Pancreas (tissue), 10 donors: ENCODE measurements at places on chromosomes 3 and 15. TPM values are rescaled to one million over a fixed set of nuclear protein-coding genes. Genes with fewer than 3 reads are reported as not detected.

DNA sequence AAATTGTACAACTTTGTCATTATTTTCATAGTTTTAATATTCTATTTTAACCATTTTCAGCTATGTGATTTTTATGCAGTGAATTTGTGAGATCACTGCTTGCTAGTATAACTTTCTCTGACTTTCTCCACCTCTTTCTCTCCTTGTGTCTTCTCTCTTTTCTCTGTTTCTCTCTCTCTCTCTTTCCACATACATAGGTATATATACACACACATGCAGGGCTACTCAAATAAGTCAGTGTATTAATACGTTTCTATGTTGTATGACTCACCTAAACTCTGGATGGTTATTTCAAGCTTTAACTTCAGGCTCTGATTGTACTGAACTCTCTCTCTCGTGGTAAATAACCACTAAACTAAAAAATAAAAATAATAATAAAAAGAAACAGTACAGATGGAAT is 1389.3 kb upstream of the ALCAM start:
- DNase-seq, result no peak

DNA sequence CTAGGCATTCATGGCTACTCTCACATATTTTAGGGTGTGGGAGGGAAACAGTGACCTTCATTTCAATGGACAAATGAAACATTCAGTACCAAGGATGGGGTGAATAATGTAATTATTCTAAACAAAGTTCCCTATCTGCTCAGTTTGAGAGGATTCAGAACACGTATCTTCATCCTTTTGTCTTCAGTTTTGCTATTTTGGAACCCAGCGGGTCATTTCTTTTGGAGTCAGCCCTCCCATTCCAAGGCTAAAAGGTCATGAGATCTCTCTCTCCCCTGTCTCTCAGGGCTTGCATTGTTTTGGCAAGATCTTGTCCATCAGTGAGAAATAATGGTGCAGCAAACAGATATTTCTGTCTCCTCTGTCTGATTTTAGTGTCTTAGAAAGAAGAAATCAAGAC is 16.3 kb upstream of the GATM start:
- DNase-seq, result no peak

DNA sequence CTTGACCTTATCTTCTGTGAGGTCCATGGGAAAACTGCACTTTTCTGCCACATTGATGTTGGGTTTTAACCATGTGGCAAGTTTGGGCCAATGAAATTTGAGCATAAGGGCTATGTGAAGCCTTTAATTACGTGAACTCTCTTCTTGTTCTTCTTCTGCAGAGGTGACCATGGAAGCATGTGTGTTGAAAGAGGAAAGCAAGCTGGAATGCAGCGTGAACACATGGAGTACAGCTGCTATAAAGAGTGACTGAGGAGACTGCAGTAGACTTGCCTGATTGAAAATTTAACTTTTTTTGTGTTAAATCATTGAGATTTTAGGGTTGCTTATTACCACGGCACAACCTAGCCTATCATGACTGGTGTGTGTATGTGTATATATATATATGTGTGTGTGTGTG is 347.3 kb downstream of the ZIC1 start:
- DNase-seq, result no peak

- DNase-seq, result no peak
Observed at GRCh38 chr15:96838081-96838480, 507.6 kb downstream of the NR2F2 start.

GRCh38 chr3:152376351-152377183 is 107.8 kb downstream of the MBNL1 start:
- DNase-seq, result no peak

GRCh38 chr3:155664925-155665695 is 79.8 kb downstream of the PLCH1 start:
- no peak for DNase-seq

DNA sequence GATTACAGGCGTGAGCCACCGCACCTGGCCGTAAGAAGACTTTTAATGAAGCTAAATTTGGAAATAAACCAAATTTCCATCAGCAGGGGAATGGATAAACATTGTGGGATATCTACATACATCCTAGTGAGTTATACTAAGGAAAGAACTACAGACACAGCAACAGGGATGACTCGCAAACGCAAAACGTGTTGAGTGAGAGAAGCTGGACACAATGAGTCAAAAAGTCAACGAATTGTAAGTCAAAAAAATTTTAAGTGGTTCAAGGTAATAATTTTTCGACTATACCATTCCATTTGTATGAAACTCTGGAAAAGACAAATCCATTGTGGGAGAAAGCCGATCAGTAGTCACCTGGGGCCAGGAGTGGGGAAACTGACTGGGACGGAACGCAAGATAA is 19.9 kb downstream of the PLA2G4F start:
- no peak for DNase-seq

GRCh38 chr3:32940726-32941125 is 10.7 kb upstream of the CCR4 start:
- DNase-seq, result no peak

DNA sequence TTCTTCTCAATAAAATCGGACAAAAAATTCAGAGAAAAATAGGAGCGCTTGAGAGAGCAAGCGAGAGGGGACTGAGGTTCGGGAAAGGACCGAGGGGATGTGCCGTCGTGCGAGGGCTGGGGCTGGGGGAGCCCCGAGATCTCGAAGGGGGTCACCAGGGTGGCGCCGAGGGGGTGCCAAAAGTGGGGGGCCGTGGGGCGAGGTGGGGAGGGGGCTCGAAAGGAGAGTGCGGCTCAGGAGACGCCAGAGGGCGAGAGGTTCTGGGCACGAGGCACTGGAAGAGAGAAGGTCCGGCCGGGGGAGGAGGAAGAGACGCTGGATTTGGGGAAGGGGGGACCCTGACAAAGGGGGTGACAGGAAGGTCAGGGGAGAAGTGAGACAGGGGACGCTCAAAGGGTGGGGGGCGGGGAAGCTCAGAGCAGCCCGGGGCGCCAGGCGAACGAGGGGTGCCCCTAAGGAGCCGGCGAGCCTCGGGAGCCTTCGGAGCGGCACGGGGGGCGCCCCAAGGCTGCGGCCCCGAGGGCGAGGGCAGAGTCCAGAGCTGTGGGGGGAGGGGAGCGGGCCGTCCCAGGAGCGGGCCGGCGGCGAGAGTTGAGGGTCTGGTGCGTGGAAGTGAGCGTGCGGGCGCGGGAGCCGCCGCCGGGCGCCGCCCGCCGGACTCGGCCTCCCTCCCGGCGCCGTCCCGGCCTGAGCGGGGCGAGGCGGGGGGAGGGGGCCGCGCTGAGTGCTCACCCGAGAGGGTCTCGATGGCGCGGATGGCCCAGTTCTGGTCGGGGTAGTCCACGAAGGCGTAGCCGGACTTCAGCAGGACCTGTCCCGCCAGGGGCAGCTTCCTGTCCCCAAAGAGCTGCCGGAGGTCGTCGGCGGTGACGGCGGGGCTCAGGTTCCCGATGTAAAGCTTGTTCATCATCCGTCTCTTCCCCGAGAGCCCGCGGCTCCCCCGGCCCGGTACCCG is 514 bp downstream of the IGF2BP2 start:
- DNase-seq, result peak; percentile 11

GRCh38 chr3:112486811-112487505 is 12.3 kb downstream of the BTLA start:
- DNase-seq, result no peak

GRCh38 chr15:67025719-67026609 is 39.4 kb upstream of the SMAD3 start:
- DNase-seq, result no peak

DNA sequence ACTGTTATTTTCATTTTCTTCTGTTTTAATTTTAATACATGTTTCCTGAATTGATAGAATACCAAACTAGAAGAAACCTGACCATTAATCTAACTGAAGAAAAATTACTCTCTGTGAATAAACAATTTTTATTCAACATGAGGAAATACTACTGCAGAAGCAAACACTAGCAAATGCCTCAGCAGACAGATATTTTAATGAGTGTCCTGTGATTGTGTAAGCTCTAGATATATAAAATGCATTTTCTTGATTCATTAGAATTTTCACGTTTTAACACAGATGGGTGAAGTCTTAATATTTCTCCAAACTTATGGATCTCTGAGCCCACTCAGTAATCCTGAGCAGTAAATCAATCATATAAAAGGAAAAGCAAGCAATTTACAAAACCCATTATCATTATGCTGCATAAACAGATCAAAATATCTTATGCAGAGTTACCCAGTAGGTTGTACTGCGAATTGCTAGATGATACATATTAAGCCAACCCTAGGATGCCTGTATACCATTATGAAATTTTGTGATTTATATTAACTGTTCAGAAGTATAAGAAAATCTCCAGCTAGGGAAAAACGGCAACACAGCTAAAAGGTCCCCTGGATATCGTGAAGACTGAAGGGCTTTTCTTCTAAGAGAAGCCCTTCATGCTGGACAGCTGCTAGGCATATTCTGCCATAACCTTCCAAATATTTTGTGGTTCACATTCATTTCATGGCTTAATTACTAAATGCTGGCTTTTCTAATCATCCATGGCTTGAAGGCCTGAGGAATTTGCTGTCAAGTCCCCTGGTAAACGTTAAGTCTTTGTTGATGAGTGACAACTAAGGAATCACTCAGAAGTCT is 157.7 kb upstream of the TGFBR2 start:
- DNase-seq, result no peak

DNA sequence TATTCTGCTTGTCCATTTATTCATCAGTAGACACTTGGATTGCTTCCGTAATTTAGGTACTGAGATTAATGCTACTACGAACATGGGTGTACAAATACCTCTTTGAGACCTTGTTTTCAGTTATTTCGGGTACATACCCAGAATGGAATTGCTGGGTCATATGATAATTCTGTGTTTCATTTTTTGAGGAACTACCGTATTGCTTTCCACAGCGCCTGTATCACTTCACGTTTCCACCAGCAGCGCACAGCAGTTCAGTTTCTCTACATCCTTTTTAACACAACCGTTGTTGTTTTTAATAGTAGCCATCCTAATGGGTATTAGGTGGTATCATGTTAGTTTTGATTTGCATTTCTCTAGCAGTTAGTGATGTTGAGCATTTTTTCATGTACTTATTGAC is 9.5 kb downstream of the PAK2 start:
- no peak for DNase-seq

GRCh38 chr15:34682674-34683073 is 72.1 kb downstream of the GJD2 start:
- DNase-seq, result no peak

GRCh38 chr3:120850381-120851295 is 57.4 kb upstream of the STXBP5L start:
- no peak for DNase-seq

- no peak for DNase-seq
Observed at GRCh38 chr3:44992555-44993470, 16.8 kb downstream of the EXOSC7 start.

DNA sequence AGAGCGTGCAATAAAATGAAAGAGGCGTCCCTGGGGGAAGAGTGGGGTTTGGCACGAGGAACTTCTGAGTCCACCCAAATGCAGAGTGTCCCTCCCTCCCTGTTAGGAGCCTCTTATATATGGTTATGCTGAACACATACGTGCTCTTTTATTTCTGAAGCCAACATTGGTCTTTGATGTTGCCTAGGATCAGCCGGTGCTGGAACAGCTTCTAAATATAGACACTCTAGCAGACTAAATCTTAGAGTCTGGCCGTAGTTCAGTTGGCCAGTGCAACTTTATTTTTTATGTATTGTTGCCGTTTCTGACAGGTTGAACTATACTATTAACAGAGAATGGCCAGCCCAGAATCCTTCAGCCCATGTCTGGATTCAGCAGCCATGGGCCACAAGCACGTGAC is 128.7 kb downstream of the GHSR start:
- no peak for DNase-seq

DNA sequence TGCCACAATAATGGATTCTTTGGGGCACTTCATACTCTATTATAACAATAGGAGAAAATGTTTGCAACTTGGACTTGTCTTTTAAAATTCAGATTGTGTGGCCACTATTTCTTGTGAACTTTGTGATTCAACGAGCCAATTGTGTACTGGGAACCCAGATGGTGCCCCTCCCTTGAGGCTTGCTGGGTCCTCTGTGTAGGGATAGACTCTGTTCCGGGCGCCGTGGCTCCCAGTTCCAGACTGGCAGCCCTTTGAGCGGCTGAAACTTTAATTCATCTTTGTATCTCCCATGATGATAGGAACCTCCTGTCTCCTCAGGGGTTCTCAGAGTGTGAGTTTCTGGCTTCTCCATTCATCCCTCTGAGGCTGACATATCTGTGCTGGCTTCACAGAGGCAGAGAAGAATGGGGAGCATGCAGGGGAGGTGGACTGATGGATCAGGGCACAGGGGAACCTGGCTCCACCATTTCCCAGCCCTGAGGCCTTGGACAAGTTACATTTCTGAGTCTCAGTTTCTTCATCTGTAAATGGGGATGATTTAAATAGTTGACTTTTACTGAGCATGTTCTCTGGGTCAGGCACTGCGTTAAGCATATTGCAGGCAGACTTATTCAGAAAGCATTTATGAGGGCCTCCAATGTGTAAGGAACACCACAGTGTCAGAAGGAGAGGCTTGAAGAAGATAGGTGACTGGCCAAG is 15.2 kb upstream of the ANKDD1A start:
- no peak for DNase-seq

DNA sequence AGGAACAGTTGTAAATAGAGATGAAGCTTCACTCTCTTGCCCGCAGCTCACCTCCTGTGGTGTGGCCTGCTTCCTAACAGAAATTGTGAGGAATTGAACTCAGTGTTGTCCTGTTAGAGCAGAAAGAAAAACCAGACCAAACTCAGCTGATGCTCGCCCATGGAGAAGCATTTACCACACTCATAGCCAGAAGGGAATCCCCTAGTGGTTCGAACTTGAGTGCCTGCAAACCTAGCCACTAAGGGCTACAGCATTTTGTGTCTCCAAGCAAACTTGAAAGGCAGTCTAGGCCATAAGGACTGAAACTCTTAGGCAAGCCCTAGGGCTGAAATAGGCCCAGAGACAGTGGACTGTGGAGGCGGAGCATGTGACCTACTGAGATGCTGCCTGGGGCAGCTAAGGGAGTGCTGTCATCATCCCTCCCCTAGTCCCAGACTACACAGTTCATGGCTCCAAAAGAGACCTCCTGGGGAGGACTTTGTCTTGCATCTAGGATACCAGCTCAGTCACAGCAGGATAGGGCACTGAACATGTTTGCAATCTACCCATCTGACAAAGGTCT is 44.5 kb upstream of the MCTP2 start:
- no peak for DNase-seq

- no peak for DNase-seq
Observed at GRCh38 chr3:101567528-101568317, 6.1 kb downstream of the TRMT10C start.

DNA sequence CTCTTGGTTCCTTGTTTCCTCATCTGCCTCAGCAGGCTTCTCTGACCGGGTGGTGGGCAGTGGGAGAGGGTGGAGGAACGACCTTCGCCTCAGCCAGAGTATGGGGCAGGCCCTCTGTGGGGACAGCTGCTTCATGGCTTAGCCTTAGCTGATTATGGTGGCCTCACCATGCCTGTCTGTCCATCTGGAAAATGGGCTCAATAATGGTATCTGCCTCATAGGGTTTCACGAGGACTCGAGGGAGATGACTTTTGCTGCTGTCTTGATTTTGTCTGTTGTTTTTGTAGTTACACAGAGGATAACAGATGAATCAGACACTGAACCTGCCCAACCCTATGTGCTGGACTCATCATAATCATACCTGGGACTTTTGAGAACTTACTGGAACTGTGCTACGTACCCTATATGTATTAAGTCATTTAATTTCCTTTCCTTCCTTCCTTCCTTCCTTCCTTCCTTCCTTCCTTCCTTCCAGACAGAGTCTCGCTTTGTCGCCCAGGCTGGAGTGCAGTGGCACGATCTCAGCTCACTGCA is 46.5 kb downstream of the CDC25A start:
- no peak for DNase-seq

Gene ATP13A3
- total RNA-seq, result 27.1 TPM

Gene SEMA4B
- 38.8 TPM for total RNA-seq

Gene TICRR
- 0.03 TPM for total RNA-seq

Gene HYKK
- total RNA-seq, result 5.1 TPM

Gene DGKG
- total RNA-seq, result 0.16 TPM

Gene TIMP4
- total RNA-seq, result 1.3 TPM

Gene NAALADL2
- total RNA-seq, result 15.4 TPM
